Left ventricle myocardium inferior (tissue), 1 donor: ENCODE measurements at places on chromosomes 13 and 19.
A peak's percentile ranks its signal among the peaks of the same experiment; 100 is the strongest.

DNA sequence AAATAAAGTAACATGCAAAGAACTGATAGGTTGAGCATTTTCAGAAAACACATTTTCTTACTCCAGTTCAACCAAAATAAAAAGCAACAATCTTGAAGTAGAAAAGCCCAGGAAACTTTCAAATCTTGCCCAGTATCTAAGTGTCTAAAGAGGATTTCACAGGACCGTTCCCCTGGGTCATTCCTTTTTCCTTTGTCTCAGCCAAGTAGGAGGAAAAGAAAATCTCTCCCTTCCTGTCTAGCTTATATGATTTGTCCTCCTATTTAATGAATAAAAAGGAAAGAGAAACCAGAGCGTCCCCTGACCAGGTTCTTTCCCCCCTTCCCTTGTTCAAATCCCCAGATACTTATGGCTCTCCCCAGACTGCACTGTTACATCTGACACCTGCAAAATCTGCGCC is 248.0 kb downstream of the KCTD12 start:
- no peak for DNase-seq
- H3K27ac ChIP-seq = peak overlapping the region; percentile 40
- H3K4me3 ChIP-seq = no peak overlapping the region
- H3K27me3 ChIP-seq = no peaks in the 10 kb centered on the region
- no peaks in the 10 kb centered on the region for H3K36me3 ChIP-seq
- H3K4me1 ChIP-seq = peaks cover 30% of the 10 kb centered on the region

GRCh38 chr19:19943848-19944582 is 43.3 kb downstream of the ZNF93 start:
- no peaks in the 10 kb centered on the region for H3K36me3 ChIP-seq
- no peak overlapping the region for H3K27ac ChIP-seq
- H3K4me3 ChIP-seq = no peak overlapping the region
- no peak for DNase-seq

DNA sequence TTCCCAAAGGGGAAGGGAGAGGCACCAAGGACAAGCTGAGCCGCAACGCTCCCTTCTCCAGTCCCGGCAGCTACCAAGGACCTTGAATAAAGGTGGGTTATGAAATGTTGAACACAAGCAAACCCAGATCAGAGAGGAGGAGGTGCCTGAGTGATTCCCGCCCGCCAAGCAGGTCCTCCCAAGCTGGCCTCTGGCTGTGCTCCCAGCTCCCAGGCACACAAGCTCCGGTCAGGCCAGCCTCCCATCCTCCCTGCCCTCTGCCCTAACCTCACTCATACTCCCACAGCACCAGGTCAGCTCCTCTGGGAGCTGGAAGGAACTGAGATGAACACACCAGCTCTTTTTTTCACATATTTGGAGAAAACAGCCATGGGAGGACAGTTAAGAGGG is 3.7 kb downstream of the NAPA start:
- peaks cover 93% of the 10 kb centered on the region for H3K4me1 ChIP-seq
- no peaks in the 10 kb centered on the region for H3K36me3 ChIP-seq
- DNase-seq = peak; percentile 63
- peak overlapping the region; percentile 97 for H3K27ac ChIP-seq
- peak overlapping the region; percentile 99 for H3K4me3 ChIP-seq
- no peaks in the 10 kb centered on the region for H3K27me3 ChIP-seq

DNA sequence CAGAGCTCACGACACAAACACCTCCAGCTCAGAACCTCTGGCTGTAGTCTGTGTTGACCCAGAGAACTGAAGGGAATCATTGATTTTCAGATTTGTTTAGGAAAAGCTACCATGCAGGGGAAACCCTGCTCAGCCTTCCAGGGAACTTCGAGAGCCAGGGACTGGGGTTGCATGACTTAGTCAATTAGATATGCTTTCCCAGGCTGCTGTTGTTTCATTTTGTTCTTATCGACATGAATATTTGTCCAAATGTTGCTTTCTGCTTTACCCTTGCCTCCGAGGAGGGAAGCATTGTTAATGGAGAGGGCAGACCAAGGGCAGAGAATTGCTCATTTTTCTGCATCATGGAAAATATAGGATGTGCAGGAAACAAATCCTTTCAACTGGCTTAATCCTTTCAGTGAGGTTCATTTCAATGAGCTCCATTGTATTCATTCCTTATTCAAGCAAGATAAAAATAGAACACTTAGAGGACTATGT is 82.5 kb downstream of the KLF5 start:
- no peak for DNase-seq
- H3K27ac ChIP-seq = no peak overlapping the region
- H3K4me3 ChIP-seq = peak overlapping the region; percentile 21
- no peaks in the 10 kb centered on the region for H3K27me3 ChIP-seq
- no peaks in the 10 kb centered on the region for H3K36me3 ChIP-seq

DNA sequence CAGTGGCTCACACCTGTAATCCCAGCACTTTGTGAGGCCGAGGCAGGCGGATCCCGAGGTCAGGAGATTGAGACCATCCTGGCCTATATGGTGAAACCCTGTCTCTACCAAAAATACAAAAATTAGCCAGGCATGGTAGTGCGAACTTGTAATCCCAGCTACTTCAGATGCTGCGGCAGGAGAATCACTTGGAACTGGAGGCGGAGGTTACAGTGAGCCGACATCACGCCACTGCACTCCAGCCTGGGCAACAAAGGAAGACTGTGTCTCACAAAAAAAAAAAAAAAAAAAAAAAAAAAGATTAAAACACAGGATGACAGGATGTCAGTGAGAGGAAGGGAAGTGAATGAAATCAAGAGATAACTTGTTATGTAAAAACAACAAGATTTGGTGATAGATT is 1158.5 kb downstream of the PCDH9 start:
- no peak overlapping the region for H3K4me3 ChIP-seq
- no peaks in the 10 kb centered on the region for H3K4me1 ChIP-seq
- H3K27me3 ChIP-seq = no peaks in the 10 kb centered on the region
- no peak overlapping the region for H3K27ac ChIP-seq

GRCh38 chr19:30332445-30333234 is 39.5 kb upstream of the ZNF536 start:
- peaks cover 4% of the 10 kb centered on the region for H3K27me3 ChIP-seq
- H3K4me1 ChIP-seq = no peaks in the 10 kb centered on the region
- H3K36me3 ChIP-seq = no peaks in the 10 kb centered on the region

DNA sequence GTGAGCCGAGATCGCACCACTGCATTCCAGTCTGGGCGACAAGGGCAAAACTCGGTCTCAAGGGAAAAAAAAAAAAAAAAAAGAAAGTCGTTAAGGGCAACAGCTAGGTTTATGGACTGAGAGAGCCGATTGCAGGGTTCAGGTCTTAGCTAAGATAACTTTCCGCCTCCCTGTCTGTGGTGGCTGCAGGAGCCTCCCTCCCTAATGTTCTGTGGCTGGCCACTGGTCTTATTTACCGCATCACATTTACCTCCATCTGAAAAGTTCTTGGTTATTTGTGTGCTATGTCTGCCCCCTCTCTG is 722 bp upstream of the CRTC1 start:
- H3K27ac ChIP-seq = peak overlapping the region; percentile 89
- no peak for DNase-seq
- no peaks in the 10 kb centered on the region for H3K27me3 ChIP-seq
- H3K4me3 ChIP-seq = peak overlapping the region; percentile 70
- H3K4me1 ChIP-seq = peaks cover 26% of the 10 kb centered on the region

DNA sequence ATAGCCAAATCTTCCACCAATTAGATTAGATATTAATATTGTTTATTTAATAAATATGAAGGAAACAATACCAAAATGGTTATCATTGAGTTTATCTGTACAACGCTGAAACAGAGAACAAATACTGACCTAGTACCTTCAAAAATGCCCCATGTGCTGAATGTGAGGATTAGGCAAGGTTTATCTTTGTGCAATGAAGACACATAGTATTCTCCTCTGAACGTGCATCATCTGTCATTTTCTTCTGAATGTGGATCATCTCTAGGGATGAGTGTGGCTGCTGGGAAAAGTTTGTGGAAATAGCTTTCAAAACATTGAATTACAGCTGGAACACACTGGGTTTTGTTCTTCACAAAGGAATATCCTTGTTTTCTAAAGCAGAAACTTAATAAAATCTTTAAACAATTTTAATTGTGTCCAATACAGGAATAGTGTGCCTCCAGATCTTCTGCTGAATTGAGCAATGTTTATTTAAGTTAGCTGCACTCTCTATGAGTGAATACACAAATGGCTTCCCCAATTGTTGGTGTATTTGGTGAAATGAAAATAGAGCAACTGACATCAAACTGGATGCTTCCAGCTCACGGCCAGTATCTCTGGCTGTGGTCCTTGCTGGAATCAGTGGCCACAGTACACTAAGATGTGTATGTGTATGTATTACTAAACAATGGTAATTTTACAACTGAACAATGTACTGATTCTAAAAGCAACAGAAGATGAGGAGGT is 6.7 kb downstream of the COL4A1 start:
- H3K27me3 ChIP-seq = no peaks in the 10 kb centered on the region
- H3K4me1 ChIP-seq = peaks cover 100% of the 10 kb centered on the region
- no peak overlapping the region for H3K4me3 ChIP-seq
- no peaks in the 10 kb centered on the region for H3K36me3 ChIP-seq

DNA sequence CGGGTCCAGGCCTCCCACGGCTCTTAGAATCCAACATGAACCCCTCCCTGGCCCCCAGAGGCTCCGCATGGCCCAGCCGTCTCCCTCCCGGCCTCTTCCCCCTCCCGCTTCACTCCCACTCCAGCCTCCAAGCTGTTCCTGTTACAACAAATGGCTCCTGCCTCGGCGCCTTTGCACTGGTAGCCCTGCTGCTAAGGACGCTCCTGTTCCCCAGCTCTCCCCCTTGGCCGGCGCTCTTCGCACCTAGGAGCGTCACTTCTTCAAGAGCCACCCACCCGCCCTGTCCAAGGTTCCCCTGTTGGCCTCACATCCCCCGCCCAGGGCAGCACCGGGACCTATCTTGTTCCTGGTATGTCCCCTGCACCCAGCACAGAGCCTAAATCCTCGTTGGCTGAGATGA is 9.4 kb downstream of the CCDC124 start:
- H3K36me3 ChIP-seq = peaks cover 27% of the 10 kb centered on the region

DNA sequence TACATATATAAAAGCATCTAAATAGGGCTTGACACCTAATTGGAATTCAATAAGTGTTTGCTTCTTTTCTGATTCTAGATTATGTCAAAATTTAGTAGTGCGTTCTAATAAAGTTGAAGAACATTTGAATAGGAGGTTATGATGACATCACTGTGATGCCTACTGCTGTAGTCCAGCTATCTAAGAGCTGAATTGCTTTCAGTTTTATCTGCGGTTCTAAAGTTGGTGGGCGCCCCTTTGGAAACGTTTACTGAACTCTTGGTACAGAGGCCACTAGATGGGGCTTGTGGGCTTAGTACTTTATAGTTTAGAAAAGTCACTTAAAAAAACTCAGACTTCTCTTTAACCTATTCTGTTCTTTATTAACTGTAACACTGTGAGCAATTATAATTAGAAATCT is 776.9 kb downstream of the GPC5 start:
- H3K4me1 ChIP-seq = no peaks in the 10 kb centered on the region
- H3K36me3 ChIP-seq = no peaks in the 10 kb centered on the region
- no peaks in the 10 kb centered on the region for H3K27me3 ChIP-seq
- no peak for DNase-seq
- no peak overlapping the region for H3K4me3 ChIP-seq

GRCh38 chr19:3788996-3789778 is 3.0 kb upstream of the MATK start:
- no peak overlapping the region for H3K27ac ChIP-seq
- peaks cover 67% of the 10 kb centered on the region for H3K27me3 ChIP-seq
- H3K4me1 ChIP-seq = peaks cover 8% of the 10 kb centered on the region
- DNase-seq = no peak
